ENCODE measurements at places on chromosomes 2 and 18.
A peak's percentile ranks its signal among the peaks of the same experiment; 100 is the strongest.

GRCh38 chr18:25351280-25351775 is 638 bp downstream of the ZNF521 start:
- no peak for DNase-seq

- DNase-seq: no peak
These were observed 45.2 kb downstream of the SLC30A6 start for GRCh38 chr2:32210767-32211408.

GRCh38 chr2:85405201-85406059 is 4.7 kb downstream of the CAPG start:
- peak; percentile 72 for DNase-seq

- no peak for DNase-seq
These were observed 922.7 kb upstream of the CHAC2 start for GRCh38 chr2:52844701-52845423.

- peak; percentile 81 for DNase-seq
These were observed 18.1 kb downstream of the CCDC141 start for GRCh38 chr2:179031731-179032408.

DNA sequence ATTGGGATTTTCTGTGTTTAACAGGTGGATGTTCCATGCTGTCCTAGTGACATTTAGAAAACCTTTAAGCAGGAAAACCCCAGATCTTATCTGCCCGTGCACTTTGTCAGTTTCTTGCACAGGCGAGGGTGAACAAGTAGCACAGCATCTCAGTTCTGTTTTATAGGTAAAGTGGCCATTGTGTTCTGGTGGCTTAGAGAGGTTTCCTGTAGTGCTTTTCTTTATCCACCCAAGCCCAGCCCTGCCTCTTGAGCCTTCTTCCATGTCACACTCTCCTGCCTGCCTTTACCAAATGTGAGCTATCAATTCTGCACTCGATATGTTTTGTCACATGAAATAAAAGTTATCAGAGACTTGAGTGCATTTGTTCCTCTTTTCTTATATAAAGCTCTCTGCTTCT is 135.3 kb upstream of the NOSTRIN start:
- no peak for DNase-seq

- no peak for DNase-seq
These were observed 28.7 kb upstream of the SKOR2 start for GRCh38 chr18:47280121-47280520.

DNA sequence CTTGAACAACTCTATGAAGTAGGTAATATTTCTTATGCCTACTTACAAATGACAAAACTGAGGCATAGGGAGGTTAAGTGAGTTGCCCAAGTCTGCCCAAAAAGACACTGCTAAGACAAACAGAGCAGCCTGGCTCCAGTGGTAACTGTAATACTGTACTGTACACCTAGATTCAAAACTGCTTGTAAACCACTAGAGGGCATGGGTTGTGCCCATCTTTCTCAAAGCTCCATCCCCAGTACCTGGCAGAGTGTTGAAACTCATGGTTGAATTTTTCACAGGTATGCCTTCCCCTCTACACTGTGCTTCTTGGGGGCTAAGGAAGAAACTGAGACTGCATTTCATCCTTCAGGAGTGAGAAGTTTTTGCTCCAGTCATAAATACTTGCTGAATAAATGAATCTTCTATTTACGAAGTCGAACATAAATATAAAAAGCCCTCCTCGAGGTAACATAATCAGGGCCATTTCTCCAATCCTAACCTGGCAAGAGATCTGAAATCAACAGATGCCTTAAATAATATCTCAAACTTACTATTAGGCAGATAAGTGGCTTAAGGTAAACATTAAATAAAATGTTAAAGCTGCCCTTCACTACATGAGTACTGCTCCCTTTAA is 2.0 kb downstream of the PPP4R1 start:
- peak; percentile 44 for DNase-seq

DNA sequence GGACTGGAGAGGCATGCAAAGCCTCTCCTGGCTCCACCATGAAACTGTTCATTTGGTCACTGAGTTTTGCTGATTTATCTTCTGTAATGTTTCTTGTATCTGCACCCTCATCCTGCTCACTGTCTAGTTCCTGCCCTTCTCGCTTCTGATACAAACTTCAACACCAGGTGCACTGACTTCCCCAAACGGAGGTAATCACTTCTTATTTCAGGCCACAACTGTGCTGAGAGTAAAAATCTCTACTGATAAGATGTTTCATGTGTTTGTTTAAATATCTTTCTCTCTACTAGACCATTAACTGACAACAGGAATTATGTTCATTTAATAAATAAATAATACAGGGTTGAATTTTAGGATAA is 10.9 kb upstream of the NT5C1B start:
- no peak for DNase-seq

DNA sequence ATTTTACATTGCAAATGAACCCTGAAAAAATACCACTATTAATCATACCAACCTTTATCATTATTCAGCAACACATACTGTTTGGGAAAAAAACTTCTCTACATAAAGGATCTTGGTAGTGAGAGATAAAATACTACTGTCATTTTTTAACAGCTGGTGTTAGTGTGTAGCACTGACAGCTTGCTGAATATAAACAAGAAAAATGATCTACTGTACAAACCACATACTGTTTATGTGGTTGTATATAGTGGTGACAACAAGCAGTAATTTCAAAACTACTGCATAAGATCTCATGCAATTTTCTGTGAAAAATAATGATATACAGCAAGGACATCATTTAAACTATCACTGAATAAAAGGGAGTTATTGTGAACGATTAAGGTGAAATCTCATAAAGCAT is 601.2 kb downstream of the LRP1B start:
- no peak for DNase-seq

DNA sequence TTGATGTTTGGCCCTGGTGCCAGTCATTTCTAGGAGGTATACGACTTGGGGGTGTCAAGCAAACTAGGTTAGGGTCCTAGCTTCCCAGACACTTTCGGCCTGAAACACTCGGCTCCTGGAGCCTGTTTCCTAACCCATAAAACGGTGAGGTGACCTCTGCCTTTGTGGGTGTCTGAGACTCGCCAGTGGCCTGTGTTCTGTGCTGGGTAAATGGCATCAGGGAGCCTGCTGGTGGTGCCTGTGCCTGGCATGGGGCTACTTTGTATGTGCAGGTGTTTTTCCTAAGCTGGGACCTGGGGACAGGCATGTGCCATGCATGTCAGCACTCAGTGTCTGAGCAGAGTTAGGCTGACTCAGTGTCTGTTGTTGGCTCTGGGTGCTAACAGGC is 139.2 kb downstream of the GLI2 start:
- DNase-seq: no peak

DNA sequence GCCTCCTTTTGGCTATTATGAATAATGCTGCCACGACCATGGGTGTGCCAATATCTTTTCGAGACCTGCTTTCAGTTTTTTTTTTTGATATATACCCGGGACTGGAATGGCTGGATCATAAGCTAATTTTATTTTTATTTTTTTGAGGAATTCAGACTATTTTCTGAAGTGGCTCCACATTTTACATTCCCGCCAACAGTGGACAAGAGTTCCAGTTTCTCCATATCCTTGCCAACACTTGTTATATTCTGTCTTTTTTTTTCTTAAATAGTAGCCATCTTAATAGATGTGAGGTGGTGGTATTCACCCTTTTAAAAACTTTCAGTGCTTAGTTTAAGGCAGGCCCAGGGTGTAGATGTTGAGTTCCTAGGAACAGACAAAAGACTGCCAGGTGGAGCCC is 11.8 kb downstream of the LPIN1 start:
- DNase-seq: no peak

- DNase-seq: peak; percentile 67
These were observed 891 bp upstream of the KHK start for GRCh38 chr2:27085673-27086089.

DNA sequence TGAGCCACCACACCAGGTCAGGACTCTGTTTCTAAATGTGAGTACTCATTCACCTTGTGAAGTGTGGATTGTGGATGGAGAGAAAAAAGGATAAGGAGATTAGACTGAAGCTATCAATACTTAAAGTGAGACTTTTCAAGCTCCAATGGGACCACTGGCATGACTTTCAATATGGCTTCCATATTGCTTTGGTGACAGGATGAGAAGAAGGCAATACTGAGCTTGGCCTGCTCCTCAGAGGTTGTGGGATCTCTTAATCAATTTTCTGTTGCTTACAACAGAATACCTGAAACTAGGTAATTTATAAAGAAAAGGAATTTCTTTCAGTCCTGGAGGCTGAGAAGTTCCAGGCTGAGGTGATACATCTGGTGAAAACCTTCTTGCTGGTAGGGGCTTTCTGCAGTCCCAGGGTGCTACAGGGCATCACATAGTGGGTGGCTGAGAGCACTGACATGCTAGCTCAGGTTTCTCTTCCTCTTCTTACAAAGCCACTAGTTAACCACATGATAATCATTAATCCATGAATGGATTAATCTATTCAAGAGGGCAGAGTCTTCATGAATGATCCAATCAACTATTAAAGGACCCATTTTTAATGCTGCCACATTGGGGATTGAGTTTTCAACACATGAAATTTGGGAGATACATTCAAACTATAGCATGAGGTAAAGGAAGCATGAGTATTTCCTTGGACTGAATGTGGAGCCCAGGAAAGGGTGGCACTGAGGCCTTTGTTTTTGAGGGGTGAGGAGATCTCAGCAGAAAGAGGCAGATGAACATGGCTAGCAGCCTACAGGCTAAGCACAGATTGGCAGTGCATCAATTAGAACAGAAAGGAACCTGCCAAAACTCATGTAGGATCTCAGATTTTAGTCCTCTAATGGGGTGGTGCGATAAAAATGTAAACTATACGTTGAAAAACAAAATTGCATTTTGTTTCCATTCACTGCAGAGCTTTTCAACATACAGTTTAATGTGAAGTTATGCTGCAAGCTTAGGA is 274.5 kb downstream of the PIK3C3 start:
- no peak for DNase-seq

DNA sequence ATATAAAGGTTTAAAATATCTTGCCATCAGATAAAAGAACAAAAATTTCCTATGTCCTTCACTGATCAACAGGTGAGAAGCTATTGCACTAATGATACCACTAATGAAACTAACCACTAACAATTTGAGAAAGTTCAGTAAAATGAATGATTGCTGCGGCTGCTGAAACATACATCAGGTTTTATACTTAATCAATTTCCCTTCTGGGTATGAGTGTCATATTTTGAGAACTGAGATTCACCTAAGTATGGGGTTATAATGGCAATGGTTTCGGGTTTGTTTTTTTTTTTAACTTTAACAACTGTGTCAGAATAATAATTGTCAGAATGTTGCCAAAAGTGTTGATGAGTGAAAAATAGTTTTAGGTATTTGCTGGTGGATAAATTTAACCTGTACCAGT is 151.3 kb upstream of the SLC39A10 start:
- DNase-seq: no peak

DNA sequence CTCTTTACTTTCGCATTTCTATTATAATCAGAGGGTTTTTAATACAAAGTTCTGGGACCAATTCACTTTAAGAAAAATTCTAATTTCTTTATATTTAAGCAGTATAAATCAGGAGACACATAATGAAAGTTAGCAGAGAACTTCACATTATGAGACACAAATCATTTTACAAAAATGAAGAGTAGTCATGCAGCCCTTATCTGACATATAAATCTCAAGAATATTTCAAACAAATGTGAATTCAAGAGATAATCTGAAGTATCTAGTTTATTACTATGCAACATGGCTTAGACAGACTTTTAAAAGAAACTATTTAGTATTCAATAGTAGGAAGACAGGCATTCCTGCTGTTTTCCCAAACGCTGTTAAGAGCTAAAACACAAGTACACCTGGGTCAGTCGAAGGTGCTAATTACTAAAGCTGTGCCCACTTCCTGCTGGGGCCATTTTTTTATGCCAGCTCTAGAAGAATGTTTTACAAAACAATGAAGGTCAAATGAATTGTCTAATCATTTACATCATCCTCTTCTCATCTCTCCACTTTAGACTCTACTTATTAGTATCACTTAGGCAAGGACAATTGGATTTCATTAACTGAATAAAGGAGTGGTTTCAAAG is 40.2 kb downstream of the CWC22 start:
- no peak for DNase-seq

- DNase-seq: peak; percentile 77
These were observed 119.1 kb upstream of the PELI1 start for GRCh38 chr2:64263315-64263714.

DNA sequence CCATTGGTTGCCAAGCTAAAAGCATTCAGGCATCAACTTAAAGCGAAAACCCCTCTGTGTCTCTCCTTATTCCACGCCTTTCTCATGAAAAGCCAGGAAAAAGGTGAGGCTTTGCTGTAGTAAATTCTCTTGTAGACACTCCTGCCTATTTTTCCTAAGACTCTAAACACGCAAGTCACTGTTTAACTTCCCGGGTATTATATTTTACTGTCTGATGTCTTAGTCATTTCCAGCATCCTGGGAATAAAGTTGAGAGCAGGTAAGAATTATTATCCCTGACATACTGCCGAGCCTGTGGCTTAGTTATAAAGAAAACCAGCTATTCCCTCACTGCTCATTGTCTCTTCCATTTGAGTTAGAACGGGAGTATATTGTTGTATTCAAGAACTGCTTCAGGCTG is 112.4 kb upstream of the GATA6 start:
- DNase-seq: no peak
